Stimulated activated CD4-positive, alpha-beta T cell treated with anti-CD3 and anti-CD28 coated beads, TNF-alpha, amount 100 ng/mL, for 24 hours (primary cell): ENCODE measurements at places on chromosomes 5 and 9.

DNA sequence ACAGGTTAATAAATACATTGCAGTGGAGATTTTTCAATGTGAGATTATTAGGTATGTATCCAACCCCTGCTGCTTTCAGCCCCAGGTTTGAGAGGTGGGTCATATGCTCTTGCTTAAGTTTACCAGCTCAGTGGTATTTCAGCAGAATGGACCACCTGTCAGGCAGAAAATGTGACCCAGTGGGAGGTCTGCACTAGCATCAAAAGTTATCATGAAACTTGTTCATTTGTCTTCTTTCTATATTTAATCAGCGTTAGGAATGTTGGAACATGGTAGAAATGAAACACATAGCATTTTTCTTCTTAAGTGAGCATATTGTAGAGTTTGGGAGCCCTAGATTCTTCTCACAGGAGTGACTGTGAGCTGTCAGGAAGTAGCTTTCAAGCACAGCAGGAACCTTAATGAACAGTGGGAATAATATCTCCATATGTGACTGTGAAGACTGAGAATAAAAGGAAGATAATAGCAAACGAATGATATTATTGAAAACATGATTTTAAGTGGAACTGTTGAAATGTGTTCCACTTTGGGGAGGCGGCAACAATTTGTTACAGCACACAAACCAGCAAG, 596.9 kb upstream of the CDH6 start:
- no peak for DNase-seq

DNA sequence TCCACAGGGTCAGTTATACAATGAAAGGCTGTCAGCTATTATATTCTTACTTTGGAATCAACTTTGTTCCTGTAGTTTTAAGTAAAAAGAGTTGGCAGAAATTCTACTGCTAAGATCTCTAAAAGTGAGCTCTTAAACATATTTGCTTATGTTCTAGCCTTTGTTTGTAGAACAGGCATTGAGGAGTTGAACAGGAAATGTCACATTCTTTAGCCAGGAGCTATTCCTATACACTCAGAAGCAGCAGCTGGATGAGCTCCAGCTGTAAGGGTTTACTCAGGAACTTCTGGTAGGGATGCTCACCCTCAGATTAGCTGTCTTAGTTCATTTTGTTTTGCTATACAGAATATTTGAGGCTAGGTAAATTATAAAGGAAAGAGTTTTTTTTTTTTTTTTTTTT, 22.4 kb upstream of the SPINK14 start:
- no peak for DNase-seq

GRCh38 chr9:102642651-102643050, 352.5 kb upstream of the CYLC2 start:
- no peak for DNase-seq

DNA sequence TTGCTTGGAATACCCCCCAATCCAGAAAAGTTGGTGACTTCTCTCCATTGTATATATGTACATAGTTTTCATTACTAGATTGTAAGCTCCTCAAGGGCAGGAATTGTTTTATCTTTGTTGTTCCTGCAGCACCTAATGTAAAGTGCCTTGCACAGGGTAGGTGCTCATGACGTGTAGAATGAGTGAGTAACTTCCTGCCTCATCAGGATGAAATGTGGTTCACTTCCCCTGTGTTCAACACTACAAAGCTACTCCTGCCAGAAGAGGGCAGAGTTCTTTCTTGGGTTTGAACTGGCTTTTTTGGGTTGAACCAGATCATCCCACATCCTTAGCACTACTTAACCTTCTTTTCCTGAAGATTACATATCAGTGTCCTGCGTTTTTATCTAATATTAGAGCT, 23.9 kb downstream of the GTF3C4 start:
- DNase-seq = no peak

DNA sequence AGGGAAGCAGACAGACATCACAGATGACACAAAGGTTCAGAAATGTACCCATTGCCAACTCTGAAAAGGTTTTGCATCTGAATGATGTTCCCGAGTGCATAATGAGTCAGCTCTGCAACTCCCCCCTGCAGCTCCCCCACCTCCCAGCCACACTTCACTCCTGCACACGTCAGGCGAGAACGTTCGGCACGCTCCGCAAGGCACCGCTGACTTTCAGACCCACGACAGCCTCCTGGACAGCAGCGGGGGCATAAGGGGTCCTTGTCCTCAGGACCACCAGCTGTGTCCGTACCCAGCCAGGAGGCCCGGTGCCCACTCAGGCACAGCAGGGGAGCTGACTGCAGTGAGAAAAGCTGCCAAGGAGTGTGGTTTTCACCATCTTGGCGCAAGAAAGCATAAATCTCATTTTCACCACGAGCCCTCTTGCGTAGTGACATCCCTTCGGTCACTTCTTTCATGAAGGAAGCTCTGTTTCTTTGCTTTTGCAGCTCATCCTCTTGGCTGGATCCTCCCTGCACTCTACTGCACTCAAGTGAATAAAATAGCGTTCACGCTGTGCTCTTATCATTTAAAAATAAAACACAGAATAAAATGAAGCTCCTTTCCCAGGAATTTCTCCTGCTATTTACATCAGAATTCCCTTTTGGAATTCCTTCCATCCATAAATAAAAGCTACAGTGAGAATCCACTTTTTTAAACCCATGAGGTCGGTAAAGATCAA, 9.9 kb downstream of the GFPT2 start:
- no peak for DNase-seq

- no peak for DNase-seq
These were observed 132.4 kb upstream of the OTULINL start for GRCh38 chr5:14449052-14449661.

DNA sequence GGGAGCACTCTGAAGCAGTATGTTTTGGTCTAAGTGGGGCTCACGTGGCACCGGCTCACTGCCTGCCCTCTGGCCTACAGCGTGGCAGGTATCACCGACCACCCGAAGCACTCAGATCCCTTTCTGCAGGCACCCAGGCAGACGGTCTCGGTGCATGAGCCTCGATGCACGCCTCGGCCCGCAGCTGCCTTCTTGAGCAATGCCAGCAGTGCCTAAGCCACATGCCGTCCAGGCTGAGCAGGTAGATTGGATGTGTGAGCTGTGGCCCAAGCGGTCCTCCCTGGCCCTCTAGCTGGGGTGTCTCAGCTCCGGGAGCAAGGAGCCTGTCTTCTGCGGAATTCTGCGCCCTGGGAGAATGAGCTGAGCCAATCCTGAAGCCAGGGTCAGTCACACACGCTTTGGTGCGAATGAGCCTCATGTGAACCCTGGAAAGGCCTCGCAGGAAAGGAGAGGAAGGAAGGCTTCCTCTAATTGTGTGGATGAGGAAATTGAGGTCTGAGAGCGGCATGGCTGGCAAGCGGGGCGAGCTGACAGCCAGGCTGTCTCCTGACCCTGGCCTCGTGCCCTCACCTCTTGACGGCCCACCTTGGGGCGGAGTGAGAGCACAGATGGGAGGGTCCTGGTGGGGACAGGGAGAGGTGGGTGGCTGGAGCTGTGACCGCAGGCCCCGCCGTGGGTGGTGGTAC, 14.4 kb downstream of the RXRA start:
- no peak for DNase-seq

DNA sequence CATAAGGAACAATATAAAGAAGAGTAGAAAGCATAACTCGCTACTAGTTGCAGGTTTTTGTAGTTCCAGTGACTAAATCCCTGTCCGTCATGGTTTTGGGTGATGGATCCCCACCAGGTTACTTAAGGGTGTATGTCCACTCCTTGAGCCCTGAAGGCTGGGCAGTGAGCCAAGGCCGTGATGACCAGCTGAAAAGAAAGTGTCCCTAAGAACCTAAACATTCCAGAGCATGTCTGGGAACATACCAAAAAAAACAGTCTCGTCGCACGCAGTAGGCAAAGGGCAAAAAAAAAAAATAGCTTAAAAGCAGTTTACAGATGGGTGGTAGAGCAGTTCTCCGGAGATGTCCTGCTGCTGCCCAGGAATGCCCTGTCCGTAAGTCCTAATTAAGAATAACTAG, 21.4 kb upstream of the SNAPC3 start:
- DNase-seq = no peak

GRCh38 chr9:131420980-131421624, 27.2 kb downstream of the PRRC2B start:
- DNase-seq = no peak

- no peak for DNase-seq
These were observed 5.7 kb downstream of the CLTB start for GRCh38 chr5:176410486-176411180.

DNA sequence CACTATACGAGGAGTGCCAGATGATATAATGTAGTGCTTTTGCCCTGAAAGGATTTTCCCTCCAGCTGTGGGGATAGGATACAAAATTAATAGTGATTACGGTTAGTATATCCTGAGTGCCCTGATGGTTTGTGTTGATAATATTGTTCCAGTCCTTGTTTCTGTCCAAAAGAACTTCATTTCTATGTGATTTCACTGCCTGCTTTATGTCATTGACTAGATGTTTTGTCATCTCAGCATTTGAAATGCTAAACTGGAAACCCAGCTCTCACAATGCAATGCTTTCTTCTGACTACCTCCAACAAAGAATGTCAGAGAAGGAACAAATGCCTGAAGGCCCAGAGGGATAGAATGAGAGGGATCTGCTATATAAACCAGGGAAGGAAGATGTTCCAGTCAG, 177.8 kb downstream of the NIPBL start:
- no peak for DNase-seq

- DNase-seq = no peak
These were observed 60.2 kb upstream of the UNC5A start for GRCh38 chr5:176750144-176750543.

- DNase-seq = no peak
These were observed 3.3 kb downstream of the EXOC3 start for GRCh38 chr5:446066-446882.

DNA sequence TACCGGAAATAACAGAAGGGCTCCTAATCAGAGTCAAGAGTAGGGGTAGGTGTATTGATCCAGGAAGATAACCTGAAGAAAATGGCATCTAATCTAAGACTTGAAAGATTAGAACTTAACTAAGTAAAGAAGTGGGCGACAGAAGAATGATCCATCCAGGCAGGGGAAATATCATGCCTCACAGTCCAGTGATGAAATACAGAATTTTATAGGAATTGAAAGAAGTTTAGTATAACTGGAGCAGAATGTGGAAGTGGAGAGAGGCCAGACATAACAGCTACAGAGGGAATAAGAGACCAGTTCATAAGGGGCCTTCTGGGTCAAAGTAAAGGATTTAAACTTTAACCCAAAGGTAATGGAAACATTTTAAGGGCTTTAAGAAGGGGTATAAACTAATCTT, 42.2 kb downstream of the ERP44 start:
- DNase-seq = no peak
